ENCODE measurements at places on chromosomes 1 and 21.

DNA sequence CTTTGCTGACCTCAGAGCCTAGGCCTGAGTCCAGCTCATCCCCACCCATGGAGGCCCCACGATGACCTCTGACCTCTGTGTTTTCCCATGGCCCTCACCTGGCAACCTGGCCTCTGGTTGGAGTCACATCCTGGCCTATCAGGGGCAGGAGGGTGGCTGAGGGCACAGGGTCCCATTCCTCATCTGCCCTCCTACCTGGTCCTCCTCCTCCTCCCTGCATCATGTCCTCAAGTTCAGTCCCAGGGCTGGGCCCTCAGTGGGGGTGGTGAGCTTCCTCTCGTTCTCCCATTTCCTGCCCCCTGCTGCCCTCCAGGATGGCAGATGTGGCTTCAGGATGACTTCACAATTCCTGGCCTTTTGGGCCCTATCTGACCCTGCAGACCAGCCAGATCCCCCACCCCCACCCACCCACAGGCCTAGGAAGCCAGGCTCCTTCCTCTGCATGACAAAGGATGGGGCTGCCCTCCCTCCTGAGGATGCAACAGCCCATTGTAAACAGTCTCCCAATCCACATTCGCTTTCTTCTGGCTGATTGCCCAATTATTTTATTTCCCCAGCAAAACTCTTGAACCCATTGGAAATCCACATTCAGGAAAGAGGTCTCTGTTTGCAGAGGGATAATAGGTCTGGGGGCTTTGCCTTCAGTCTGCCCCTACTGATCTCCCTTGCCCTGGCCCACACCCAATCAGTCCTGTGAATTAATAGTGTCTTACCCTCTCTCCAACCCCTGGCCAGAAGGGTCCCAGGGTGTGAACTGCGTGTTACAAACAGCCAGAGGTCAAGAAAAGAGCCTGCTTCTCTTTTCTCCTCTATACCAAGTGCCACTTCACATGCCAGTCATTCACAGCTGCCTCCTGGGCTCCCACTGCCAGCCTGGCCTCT is 10.3 kb upstream of the LEFTY1 start:
- no peak for DNase-seq

GRCh38 chr1:32888677-32889420 is 2.6 kb downstream of the HPCA start:
- no peak for DNase-seq

DNA sequence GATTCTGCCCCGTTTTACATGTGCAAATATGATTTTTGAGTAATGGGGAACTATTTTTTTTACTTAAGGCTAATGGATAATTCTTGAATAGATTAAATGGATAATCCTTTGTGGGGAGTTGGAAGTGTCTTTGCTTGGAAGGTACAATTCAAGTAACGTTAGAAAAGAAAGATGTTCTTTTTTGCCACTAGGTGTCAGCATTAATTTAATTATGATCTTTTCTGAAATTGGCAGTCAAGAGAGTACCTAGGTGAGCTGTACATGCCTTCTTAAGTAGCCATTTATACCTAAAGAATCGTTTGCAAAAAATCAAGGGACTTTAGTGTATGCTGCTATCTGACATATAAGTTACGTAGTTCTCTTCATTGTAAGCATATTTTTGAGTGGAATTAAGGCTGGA is 2.2 kb downstream of the FBXO28 start:
- DNase-seq = peak; percentile 88

DNA sequence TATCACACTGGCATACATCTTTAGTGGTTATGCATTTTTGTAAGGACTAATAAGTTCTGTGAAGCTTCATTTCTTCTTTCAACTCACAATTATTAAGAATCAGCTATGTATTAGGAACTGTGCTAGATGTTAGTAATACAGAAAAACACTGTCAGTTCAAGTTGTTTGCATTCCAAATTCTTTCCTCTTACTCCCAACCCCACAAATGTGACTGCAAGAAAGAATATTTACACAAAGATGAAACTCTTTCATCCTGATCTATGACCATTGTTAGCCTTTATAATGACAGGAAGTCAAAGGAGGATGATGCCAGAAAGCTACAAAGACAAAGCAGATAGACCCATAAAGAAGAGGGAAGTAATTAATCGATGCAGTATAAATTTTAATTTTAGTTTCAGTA is 21.0 kb upstream of the GADD45A start:
- DNase-seq = no peak

DNA sequence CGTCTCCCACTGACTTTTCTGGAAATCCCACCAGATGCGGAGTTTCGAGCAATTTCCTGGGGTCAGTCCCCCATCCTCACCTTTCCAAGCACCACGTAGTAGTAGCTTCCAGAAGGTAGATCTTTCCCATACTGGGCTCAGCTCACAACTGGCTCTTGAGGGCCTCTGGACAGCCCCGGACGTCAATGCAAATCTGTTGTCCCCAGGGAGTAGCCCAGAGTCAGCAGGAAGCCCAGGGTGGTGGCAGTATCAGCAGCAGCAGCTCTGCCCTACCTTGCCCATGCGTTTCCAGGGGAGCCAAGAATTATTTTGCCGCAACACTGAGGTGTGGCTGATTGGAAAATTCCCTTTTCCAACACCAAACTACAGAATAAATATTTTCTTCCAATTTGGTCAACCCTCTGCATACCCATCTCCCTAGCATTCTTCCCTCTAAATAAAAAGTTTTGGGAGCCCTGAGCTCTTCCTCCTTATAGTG is 70.3 kb downstream of the CD46 start:
- DNase-seq = no peak

DNA sequence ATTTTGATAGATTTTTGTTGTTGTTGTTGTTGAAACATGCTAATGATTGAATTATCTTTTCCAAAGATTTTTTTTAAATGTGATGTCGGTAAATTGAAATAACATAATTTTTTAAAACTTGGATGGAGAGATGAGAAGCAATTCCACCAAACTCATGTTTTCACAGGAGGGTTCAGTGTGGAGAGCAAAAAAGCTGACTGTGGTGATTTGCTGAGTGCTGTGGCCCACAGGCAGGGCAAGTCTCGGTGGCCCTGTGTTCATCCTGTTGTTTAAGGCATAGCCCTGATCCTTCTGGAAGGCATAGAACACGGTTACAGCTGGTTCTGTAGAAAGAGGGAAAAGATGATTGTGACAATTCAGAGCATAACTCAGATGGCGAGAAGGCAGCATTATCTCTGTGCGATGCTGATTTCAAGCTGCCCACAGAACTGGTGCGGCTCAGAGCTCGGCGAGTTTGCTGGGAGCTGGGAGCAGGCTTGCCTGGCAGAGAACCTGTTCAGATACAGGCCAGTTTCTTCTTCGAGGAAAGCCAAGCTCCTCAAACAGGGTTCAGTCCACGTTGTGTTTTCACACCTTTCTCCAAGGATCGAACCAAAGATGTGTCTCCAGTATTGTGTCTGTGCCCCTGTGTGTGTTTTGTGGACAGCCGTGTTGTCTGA is 127.1 kb downstream of the HUNK start:
- DNase-seq = no peak

DNA sequence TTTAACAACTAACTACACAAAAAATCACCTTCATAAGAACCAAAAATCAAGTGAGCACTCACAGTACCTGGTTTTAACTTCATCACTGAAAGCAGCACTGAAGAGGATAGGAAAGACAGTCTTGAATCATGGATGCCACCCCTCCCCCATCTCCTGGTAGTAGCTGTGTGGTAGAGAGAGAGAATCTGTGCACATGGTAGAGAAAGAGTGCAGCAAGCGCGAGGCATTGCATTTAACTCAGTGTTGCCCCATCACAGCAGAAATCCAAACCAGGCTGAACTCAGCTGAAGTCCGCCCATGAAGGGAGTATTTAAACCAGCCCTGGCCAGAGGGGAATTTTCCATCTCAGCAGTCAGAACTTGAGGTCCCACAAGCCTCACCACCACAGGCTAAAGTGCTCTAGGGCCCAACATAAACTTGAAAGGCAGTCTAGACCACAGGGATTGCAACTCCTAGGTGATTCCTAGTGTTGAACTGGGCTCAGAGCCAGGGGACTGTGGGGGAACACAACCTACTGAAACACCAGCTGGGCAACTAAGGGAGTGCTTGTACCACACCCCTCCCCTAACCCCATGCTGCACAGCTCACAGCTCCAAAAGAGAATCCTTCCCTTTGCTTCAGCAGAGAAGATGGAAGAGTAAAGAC is 38.4 kb downstream of the VAV3 start:
- peak; percentile 90 for DNase-seq

- no peak for DNase-seq
Measured at GRCh38 chr1:169052727-169053126, 53.8 kb upstream of the ATP1B1 start.

DNA sequence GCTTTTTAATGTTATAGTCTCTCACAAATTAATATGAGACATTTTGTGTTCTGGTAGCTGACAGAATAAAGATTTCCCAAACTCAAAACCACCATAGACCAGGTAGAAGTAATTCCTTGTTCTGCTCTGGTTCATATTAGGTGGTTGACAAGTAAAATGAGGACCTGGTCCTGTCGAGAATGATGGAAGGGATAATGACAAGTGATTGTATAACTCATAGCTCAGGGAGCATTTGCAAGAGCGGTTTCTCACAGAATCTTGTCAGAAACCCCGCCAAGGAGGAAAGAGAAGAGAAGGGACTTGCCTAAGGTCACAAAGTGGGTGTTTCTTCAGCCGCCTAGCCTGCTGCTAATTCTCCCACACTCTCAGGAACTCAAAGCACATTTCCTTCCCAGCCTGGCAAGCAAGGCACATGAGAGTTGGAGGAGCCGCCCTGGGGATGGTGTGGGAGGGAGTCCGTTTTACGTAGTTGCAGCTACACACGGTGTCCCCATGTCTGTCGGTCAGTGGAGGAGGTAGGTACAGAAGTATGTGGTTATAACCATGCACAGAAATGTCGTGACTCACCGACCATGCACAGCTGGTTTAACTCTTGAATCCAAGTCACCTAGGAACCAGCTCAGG is 46.5 kb downstream of the SAMD13 start:
- no peak for DNase-seq

DNA sequence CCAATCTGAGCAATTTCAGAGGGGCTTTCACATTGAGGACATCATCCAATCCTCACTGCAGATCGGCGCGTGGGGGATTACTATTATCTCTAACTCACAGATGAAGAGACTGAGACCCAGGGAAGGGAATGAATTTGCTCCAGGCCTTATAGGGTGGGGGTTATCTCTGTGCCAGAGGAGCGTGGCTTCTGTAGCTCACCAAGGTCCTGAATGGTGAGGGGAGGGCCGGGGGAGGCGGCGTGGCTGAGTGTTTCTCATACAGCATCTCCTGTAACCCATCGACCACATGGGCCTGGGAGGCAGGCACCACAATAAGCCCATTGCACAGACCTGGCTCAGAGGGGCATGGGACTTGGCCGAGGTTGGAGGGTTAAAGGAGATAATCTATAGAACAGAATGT is 143.0 kb upstream of the KLHDC7A start:
- no peak for DNase-seq

DNA sequence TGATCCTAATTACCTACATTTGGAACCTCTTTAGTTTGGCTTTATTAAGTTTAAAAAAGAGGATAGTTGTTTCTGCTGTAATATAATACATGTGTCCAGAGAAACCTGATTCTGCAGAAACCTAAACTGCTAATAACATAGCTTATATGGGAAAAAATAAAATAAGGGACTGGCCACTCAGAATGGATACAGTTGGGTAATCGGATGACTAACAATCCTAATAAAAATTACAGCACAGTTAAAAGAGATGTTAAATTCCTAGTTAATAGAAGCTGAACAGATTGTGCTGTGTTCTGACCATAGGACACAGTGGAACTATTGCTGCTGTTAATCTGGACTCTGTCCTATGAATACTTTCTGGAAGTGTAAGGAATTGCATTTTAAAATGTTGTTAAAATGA is 16.0 kb downstream of the ARV1 start:
- peak; percentile 25 for DNase-seq

- no peak for DNase-seq
Measured at GRCh38 chr1:179090522-179090921, 8.7 kb downstream of the TOR3A start.

- DNase-seq = no peak
Measured at GRCh38 chr1:20735581-20736111, 3.1 kb upstream of the SH2D5 start.

- no peak for DNase-seq
Measured at GRCh38 chr1:56403321-56403720, 176.0 kb downstream of the PLPP3 start.

DNA sequence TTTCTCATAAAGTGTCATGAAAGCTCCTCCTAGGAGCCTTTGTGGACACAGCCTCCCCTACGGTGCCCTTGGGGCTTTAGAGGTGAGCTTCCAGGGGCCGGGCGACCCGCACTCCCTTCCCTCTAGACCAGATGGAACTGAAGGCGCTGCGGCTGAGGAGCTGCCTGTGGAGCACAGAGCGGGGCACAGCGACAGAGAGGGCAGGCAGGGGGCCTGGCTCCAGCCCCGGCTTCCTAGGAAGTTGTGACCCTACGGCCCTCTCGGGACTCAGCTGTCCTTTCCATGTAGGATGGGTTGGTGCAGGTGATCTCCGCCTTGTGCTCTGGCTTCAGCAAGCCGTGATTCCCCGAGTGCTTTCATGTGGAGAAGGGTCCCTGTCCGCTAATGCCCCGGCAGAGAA is 23.6 kb upstream of the NEK2 start:
- no peak for DNase-seq

GRCh38 chr1:58060559-58061170 is 485.9 kb downstream of the OMA1 start:
- no peak for DNase-seq

DNA sequence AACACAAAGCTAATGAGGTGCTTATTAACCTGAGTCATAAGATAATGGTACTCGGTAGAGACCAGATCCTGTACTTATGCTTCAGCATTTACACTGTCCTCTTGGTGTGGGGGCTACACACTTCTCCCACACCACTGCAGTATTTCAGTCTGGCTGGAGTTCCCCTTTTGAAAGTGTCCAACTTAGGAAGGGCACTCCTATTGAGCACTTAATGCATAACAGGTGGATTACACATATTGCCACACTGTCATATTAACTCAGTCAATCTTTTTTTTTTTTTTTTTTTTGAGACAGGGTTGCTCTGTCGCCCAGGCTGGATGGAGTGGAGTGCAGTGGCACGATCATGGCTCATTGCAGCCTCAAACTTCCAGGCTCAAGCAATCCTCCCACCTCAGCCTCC is 1.5 kb downstream of the GPATCH4 start:
- DNase-seq = peak; percentile 51

DNA sequence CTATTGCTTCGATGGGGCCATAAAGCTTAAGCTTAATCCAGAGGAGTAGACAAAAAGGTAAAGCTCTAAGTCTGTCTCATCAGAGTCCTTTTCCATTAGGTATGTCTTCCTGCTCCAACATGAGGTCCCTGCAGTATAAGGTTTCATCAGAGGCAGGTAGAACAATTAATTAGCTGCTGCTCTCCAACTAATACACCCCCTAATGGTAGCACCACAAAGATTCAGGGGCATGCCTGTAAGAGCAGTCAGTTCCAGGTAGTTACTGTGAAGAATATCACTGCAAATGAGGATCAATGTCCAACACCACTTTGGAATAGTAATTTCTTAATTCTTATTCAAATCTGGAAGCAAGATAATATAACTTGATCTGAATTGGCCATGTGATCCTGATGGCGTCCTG is 160.3 kb upstream of the ESRRG start:
- DNase-seq = no peak

DNA sequence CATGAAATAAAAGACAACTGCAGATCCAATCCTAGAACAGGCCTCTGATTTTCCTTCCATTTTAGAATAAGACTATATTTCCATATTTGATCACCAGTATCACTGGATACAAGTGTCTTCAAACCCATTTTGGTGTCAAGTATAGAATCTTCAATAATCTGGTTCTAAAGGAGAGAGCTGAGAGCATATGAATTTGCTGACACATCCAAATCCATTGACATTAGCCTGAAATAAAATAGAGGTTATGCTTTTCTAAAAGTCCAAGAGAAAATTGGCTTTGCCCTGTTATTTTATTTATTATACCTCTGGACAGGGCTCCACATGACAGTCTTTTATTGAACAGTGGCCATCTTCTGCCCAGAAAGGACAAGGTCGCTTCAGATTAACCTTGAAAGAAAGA is 28.6 kb downstream of the ERO1B start:
- DNase-seq = no peak
